ENCODE measurements at places on chromosomes 1 and 21.

GRCh38 chr1:20731057-20731991, 1.2 kb downstream of the SH2D5 start:
- DNase-seq: peak; percentile 42

GRCh38 chr1:172453607-172454006, 9.7 kb upstream of the PIGC start:
- no peak for DNase-seq

GRCh38 chr21:45053561-45054226, 20.7 kb upstream of the ADARB1 start:
- no peak for DNase-seq

GRCh38 chr1:245990315-245991022, 516.6 kb downstream of the SMYD3 start:
- DNase-seq: no peak

DNA sequence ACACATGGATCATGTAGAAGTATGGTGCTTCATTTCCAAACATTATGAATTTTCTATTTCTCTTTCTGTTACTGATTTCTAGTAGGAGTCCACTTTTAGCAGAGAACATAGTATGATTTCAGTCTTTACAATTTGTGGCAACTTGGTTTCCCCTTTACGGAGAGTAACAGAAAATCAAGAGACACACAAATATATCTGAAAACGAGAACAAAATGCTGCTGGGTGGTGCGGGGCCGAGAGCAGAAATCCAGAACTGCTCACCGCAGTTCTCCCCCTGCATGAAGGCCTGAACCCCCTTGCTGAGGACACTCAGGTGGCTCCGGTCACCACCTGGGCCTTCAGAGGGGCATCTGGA, 94.5 kb upstream of the FMN2 start:
- DNase-seq: no peak

DNA sequence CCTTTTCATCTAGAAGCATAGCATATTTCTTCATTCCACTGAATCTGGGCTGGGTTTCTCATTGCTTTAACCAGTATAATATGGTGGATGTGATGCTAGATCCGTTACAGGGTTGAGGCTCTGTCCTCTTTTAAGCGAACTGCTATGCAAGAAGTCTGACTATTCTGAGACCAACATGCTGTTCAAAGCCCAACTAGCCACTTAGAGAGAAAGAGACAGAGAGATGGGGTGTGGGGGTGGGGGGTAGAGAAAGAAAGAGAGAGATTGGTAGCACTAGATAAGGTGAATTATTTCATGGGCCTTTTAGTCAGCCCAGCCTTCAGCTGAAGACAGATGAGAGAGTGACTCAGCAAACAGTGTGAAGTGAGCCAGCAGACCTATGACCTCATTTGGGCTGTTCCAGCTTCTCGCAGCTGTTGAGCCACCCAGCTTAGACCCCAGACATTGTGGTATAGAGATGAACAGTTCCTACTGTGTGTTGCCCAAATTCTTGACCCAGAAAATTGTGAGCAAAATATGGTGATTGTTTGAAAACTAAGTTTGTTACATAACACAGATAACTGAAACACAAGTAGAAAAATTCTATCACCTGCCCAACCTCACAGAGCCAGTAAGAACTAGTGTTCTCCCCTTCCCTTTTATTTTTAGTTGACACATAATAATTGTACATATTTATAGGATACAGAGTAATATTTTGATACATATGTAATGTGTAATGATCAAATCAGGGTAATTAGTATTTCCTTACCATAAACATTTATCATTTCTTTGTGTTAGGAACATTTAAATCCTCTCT, 40.7 kb upstream of the PRKACB start:
- no peak for DNase-seq

GRCh38 chr1:79037085-79037484, 30.6 kb upstream of the ADGRL4 start:
- DNase-seq: no peak

- DNase-seq: peak; percentile 56
These were observed 5.1 kb downstream of the CLCNKB start for GRCh38 chr1:16048573-16049189.

GRCh38 chr1:194570476-194570875, 1384.1 kb upstream of the B3GALT2 start:
- DNase-seq: no peak

DNA sequence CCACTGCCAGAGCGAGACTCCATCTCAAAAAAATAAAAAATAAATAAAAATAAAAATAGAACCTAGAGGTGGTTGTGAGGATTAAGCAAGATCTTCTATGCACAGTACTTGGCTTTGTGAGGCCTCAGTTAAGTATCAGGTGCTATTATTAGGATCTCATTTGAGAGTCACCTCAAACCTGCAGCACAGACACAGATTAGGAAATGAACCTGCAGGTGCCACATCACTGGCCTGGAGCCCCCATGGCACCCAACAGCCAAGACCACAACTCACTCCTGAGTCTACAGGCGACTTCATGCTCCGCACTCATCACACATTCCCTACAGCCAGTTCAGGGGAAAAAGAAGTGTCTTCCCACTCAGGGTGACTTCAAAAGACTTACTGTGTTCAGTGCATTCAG, 176.8 kb downstream of the SLC45A1 start:
- DNase-seq: no peak

- no peak for DNase-seq
These were observed 25.4 kb upstream of the CGN start for GRCh38 chr1:151485685-151486255.

DNA sequence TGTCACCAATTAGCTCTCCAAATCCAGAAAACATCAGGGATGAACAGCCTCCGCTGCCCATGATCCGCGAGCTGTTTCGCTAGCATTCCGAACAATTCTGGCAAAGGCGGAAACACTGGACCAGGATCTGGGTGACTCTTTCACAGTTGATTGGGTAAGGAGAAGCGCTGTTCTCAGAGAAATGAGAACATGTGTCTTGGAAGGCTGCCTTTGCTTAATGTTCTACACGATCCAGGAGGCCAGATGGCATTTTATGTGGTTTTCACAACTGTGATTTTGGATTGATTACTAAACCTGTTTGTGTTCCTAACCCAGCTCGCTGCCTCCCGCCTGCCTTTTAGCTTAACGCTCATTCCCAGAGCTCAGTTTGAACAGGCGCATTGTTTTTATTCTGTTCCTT, 144.0 kb downstream of the KIF26B start:
- no peak for DNase-seq

GRCh38 chr21:46091118-46091517, 6.8 kb upstream of the COL6A2 start:
- no peak for DNase-seq

GRCh38 chr1:195941314-195941713, 666.9 kb downstream of the KCNT2 start:
- no peak for DNase-seq

GRCh38 chr1:193187114-193187513, 701 bp upstream of the B3GALT2 start:
- DNase-seq: no peak

DNA sequence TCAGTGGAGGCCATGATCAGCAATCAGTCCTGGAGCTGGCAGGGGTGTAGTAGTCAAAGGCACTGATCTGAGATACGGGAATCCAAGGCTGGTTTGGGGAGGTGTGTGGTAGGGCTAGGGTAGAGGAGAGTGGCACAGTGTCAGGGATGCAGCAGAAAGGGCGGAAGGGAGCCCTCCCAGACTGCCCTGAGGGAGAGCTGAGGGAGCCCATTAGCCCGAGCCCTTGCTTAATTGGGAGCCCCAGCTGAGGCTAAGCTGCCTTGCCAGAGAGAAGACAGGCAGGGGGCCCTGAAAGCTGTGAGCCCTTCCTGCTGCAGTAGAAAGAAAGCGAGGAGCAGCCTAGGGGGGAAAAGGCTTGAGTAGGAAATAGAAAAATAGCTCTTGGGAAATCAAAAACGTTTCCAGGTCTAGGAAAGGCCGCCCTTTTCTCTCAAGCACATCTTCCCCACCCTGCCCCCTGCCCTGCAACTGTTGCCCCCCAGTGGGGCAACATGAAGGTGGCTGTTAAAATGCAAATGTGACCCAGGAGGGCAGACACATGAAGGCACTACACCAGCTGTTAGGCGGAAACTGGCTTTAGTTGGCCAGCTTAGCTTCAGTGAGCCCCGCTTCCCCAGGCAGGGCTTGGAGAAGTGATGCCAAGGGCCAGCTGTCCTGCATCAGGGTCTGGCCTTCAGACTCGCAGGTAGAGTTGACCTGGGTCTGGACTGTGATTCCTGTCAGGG, 106.2 kb downstream of the UCK2 start:
- no peak for DNase-seq

- DNase-seq: no peak
These were observed 10.0 kb downstream of the GDAP2 start for GRCh38 chr1:117919376-117919775.

- DNase-seq: no peak
These were observed 7.8 kb upstream of the RIPK4 start for GRCh38 chr21:41774467-41775148.

DNA sequence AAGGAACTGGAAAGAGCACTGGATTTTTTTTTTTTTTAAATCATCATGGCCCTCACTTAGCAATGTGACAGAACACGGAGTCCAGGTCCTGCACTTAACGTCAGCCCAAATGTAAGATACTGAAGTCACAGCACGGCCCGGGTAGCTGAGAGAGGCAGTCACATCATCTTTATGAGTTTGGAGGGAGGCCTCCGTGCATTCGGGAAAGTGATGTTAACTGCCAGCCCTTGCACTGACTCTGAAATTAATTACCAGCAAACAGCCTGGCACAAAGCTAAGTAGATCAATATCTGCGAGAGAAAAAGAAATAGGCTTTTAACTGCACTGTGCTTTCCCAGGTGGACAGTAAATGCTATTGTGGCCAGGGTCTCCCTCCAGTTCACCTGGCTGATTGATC, 109.5 kb upstream of the ADAR start:
- DNase-seq: no peak

DNA sequence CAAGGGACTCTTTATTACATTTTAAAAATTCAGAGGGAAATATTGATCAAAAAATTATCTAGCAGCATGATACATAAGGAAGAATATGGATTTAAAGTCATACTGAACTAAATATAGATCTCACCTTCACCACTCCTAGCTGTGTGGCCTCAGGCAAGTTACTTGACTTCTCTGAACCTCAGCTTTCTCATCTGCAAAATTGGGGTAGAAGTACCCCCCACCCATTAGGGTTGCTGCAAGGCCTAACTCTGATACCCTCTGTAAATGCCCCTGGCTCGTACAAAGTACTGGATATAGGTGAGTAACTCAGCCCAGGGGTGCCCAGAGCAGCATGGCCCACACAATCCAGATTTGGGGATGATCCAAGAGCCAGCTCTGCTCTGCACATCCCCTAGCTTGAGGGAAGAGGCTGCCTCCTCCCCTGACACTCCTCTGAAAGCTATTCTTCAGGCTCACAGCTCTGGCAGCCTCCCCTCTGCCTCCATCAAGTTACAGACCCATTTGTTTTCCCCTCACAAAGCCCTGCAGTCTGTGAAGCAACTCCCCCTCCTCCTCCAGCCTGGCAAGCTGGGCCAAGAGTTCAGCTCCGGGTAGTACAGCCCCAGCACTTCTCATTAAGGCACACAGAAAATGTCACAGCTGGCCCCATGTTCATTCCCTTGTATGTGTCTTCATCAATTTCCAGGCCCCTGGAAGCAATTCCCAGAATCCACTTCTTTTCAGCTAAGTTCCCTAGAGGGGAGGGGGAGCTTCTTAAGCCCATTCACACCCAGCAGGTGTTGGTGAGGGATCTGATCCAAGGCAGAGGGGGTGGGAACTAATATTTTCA, 143.7 kb downstream of the PLPP3 start:
- DNase-seq: no peak

DNA sequence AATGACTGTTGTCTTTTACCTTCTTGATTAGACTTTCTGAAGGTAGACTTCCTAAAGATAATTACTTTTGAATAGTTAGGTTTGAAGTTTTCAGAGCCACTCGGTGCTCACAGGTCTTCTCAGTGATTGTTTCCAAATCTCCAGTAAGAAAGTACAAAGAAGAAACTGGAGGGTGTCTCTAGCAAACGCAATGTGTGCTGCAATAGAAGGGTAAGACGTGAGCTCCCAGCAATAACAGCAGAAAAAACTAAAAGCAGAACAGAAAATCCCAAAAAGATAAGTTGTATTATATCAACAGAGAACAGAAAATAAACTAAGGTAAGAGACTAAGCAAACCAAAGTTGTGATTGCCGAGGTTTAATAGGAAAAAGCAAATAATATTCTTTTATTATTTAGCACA, 1.8 kb downstream of the CTTNBP2NL start:
- DNase-seq: no peak

- peak; percentile 71 for DNase-seq
These were observed 76.8 kb downstream of the CD46 start for GRCh38 chr1:207828485-207829158.

DNA sequence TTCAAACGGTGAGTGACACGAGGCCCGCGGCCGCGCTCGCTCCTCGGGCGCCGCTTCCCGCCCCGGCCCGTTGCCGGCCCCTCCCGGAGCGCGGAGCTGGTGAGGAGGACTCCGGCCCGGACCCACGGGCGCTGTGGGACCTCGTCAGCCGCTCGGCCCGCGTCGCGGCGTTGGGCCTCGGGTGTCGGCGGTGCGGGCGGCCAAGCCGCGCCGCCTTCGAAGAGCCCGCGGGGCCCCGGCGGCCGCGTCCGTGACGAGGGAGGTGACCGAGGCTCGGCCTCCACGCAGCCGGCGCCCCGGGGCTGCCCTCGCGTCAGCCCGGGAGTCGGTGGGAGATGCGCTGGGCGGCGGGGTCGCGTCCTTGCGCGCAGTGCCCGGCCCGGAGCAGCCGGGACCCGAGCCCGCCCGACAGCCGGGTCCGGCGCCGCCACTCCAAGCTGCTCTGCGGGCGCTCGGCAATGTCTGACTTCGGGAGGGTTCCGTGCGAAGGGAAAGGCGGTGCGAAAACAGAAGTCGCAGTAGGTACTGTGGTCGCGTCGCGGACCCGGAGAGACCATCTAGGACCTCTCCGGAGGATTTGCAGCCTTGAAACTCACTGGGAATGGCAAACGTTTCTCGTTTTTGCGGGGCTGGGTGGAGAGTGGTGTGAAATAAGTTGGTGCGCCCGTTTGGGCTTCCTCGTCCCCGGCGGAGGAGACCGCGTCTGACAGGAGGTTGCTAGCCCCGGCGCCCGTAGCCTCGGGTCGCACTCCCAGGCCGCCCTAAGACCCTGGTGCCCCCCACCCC, 829 bp downstream of the SPEN start:
- DNase-seq: peak; percentile 70

DNA sequence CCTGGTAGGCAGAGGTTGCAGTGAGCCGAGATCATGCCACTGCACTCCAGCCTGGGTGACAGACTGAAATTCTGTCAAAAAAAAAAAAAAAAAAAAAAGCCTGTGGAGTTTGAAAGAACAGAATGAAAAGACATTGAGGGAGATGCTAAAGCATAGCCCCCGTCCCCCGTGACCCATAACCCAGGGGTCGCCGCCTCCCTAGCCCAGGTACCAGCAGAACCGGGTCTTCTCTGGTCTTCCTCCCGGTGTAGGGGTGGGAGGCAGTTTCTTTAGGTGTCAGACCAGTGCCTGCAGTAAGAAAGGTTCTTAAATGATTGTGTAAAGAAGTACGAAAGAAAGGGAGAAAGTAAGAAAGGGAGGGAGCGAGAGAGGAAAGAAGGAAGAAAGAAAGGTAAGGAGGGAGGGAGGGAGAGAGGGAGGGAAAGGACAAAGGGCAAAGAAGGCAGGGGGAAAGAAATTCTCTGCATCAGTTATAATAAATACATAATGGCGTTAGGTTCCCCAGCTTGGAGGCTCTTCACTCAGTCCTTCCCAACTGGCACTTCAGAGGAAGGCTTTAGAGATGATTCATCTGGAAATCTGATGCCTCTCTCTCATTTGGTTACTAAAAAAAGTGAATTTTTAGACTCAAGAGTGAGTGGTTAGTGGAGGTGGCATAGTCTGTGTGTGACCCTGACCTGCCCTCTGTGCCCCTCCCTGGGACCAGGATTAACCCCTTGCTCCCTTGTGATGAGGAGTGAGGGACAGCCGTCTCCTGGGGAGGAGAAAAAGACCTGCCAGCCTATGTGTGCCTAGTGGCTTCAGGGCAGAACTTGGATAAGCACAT, 1.1 kb downstream of the IL24 start:
- DNase-seq: no peak

Measured in activated T-cell treated with anti-CD3 and anti-CD28 coated beads, Interleukin-2, amount 50 U/mL, for 1 hour (primary cell).